ENCODE measurements at places on chromosomes 7 and 10. TPM values are rescaled to one million over a fixed set of nuclear protein-coding genes. Genes with fewer than 3 reads are reported as not detected.

DNA sequence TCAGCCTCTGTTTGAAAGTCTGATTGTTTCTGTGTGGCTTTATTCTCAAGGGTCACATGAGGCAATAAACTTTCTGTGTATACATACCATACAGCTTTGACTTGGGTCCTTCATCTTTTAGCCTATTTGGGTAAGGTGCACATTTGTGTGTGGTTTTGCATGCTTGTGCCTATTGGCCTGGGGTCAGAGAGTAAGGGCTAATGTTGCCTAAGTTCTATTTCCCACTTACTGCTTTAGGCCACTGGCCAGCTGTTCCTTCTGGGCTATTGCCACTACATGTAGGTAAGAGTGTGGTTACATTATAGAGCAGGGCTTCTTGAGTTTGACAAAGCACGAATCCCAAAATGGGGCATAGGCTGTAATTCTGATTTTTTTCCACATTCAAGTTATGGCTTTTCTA lies 21.8 kb downstream of the BBIP1 start:
- no peaks in the 10 kb centered on the region for H3K27me3 ChIP-seq
- H3K27ac ChIP-seq, result no peak overlapping the region
- no peak for DNase-seq

DNA sequence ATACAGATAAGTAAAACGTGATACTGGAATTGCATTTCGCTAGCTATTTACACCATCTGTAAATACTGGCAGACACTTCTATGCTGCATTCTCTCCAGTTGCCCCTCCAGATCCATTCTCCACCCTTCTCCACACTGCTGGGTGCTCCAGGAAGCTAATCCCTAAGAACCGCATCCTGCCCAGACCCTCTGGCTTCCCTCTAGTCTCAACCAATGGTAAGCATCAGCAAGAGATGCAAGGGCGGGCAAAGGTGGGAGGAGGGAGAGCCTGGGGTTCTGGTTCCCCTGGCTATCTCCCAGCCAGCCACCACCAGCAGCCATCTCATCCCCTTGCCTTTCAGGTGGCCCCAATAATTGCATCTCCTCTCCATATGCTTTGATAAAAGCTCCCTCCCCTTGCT lies 84.4 kb downstream of the AMPH start:
- no peaks in the 10 kb centered on the region for H3K36me3 ChIP-seq
- H3K27ac ChIP-seq, result no peak overlapping the region
- peaks cover 2% of the 10 kb centered on the region for H3K27me3 ChIP-seq
- DNase-seq, result no peak

ANKRD61 gene
- not detected for total RNA-seq

DNA sequence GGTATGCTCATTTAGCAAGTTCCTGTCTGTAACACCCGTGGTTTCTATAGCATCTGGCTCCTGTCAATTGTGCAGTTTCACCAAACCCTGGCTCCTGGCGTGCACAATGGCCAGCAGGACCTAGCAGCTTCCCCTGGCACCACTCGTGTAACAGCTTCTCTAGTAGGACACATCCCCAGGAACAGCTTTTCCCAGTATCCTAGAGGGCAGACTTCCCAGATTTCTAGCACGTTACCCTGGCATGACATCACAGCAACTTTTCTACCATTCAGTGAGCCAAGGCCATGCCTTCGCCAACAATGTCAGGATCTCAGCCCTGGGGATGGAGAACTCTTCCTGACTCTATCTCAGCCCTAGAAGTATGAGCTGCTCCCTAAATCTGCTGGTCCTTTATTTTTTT lies 6.5 kb downstream of the YME1L1 start:
- H3K27me3 ChIP-seq, result no peaks in the 10 kb centered on the region
- H3K4me3 ChIP-seq, result no peak overlapping the region
- no peak for DNase-seq
- no peak overlapping the region for H3K27ac ChIP-seq

DNA sequence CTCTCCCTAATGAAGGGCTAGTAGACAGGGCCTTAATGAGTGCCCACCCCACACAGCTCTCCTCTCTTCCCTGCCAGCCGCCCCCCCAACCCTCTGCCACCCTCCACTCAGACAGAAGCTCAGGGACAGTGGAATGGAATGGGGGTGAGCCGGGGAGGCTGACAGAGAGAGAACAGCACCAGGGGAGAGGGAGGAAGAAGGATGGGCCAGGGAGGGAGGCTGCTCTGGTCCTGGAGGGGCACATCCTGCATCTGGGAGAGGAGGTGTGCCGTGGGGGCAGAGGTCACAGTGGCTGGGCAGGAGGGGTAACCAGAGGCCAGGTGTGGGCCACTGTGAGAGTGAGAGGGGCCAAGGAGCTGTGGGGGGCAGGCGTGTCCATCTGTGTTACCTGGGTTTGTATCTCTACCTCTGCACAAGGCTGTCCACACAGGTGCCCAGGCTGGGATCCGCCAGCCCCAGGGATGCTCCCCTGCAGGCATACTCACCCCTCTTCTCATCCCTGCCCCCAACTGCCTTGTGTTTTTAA lies 2.4 kb downstream of the NYAP1 start:
- H3K27me3 ChIP-seq, result no peaks in the 10 kb centered on the region
- DNase-seq, result no peak
- H3K4me1 ChIP-seq, result peaks cover 11% of the 10 kb centered on the region
- no peaks in the 10 kb centered on the region for H3K36me3 ChIP-seq
- no peak overlapping the region for H3K27ac ChIP-seq

DNA sequence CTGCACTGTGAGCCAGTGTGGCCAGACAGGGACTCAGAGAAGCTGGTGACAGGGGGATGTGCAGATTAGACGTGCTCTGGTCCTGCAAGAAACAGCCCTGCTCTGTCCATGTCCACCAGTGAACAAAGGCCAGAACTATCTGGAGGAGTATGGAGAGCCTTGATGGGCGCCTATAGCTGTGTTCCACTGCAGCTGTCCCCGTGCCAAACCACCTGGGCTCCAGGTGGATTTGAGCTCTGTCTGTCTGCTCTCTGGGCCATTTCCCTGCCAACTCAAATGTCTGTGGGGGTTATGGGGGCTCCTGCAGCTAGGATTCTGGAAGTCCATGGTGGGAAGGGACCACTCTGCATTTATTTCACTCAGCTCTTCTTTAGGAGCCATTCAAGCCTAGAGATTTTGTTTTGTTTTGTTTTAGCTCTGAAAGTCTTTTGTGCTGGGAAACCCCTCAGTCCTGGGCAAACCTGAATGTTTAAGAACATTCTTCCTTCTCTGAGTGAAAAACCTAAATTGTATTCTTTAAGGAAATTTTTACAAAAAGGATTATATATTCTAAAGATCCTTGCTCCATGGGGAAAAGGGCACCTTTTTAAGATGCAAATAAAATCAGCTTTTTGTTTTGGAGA lies 1039.5 kb upstream of the SORCS1 start:
- no peaks in the 10 kb centered on the region for H3K36me3 ChIP-seq
- no peak overlapping the region for H3K27ac ChIP-seq
- no peaks in the 10 kb centered on the region for H3K27me3 ChIP-seq
- no peak overlapping the region for H3K4me3 ChIP-seq
- no peaks in the 10 kb centered on the region for H3K4me1 ChIP-seq

MSMB gene
- total RNA-seq, result not detected

- H3K27ac ChIP-seq, result no peak overlapping the region
- no peaks in the 10 kb centered on the region for H3K4me1 ChIP-seq
- peaks cover 3% of the 10 kb centered on the region for H3K27me3 ChIP-seq
- H3K36me3 ChIP-seq, result no peaks in the 10 kb centered on the region
- DNase-seq, result peak; percentile 44
- H3K4me3 ChIP-seq, result no peak overlapping the region
Observed at GRCh38 chr7:29891766-29892165, 85.5 kb downstream of the WIPF3 start.

LIPM gene
- not detected for total RNA-seq

DNA sequence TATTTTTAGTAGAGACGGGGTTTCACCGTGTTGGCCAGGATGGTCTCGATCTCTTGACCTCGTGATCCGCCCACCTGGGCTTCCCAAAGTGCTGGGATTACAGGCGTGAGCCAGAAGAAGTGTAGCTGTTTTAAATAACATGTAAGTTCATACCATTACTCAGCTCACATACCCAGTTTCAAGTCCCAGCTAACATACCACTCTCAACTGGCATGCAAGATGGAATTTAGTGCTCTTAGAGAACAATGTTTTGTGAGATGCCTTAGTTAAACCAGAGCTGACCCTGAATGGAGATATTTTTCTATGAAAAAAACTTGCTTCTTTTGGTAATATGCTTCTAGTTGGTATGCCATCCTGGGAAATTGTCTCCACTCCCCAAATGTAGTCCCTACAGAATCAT lies 37.3 kb downstream of the HBP1 start:
- no peak overlapping the region for H3K4me3 ChIP-seq
- peaks cover 55% of the 10 kb centered on the region for H3K36me3 ChIP-seq
- H3K4me1 ChIP-seq, result peaks cover 36% of the 10 kb centered on the region

SGMS1 gene
- total RNA-seq, result 20.7 TPM

ADARB2 gene
- 35.0 TPM for total RNA-seq

GIMAP6 gene
- not detected for total RNA-seq

DNA sequence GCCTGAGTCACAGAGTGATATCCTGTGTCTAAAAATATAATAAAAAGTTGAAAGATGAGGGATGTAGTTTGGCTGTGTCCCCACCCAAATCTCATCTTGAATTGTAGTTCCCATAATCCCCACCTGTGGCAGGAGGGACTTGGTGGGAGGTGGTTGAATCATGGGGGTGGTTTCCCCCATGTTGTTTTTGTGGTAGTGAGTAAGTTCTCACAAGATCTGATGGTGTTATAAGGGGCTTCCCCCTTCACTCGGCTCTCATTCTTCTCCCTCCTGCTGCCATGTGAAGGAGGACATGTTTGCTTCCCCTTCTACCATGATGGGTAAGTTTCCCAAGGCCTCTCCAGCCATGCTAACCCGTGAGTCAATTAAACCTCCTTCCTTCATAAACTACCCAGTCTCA lies 25.1 kb upstream of the UBE3C start:
- H3K27ac ChIP-seq, result no peak overlapping the region
- H3K36me3 ChIP-seq, result no peaks in the 10 kb centered on the region
- no peak overlapping the region for H3K4me3 ChIP-seq

DNA sequence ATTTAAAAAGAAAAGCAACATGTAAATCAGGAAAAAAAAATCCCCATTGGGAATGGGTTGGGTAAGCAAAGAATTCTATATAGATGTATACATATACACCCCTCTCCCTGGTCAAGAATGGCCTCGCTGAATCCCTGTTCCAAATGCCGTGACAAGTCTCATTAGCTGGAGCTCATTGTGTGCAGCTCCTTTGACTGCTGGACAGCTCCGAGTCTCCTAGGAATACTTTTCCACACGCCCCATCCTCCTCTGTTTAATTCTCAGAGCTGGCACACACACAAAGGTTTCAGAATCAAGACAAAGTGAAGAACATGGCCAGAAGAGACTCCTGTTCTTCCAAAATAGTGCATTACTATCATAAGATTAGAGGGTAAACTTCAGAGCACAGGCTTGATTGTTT lies 130.9 kb upstream of the MKLN1 start:
- no peak overlapping the region for H3K27ac ChIP-seq
- peaks cover 3% of the 10 kb centered on the region for H3K27me3 ChIP-seq
- H3K4me1 ChIP-seq, result peaks cover 4% of the 10 kb centered on the region

TNKS2 gene
- total RNA-seq, result 63.5 TPM

EVX1 gene
- not detected for total RNA-seq

DNA sequence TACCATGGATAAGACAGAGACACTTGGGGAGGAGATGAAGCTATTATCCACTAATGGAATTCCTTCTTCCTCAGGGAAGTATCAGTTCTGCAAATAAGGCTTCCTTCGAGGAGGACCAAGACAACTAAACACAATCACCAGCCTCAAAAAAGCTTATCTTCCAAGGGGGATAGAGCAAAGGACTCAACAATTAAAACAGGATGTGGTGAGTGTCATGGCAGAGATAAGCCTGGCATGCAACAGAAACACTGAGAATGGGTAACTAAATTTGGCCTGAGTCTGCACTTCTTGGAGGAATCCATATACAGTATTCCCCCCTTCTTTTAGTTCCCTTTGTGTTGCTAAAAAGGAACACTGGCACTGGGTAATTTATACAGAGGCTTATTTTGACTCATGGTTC lies 1285.2 kb downstream of the GATA3 start:
- peaks cover 7% of the 10 kb centered on the region for H3K27me3 ChIP-seq
- H3K4me1 ChIP-seq, result no peaks in the 10 kb centered on the region
- H3K4me3 ChIP-seq, result no peak overlapping the region
- no peak overlapping the region for H3K27ac ChIP-seq

CRYGN gene
- not detected for total RNA-seq

FOXI2 gene
- not detected for total RNA-seq

- peak overlapping the region; percentile 82 for H3K4me3 ChIP-seq
- H3K4me1 ChIP-seq, result peaks cover 28% of the 10 kb centered on the region
- no peaks in the 10 kb centered on the region for H3K36me3 ChIP-seq
- DNase-seq, result no peak
Observed at GRCh38 chr10:7408291-7409044, 2.4 kb downstream of the SFMBT2 start.
